Psoas muscle (tissue), 8 donors: ENCODE measurements at places on chromosomes 16 and 17. TPM values are rescaled to one million over a fixed set of nuclear protein-coding genes. Genes with fewer than 3 reads are reported as not detected.

DNA sequence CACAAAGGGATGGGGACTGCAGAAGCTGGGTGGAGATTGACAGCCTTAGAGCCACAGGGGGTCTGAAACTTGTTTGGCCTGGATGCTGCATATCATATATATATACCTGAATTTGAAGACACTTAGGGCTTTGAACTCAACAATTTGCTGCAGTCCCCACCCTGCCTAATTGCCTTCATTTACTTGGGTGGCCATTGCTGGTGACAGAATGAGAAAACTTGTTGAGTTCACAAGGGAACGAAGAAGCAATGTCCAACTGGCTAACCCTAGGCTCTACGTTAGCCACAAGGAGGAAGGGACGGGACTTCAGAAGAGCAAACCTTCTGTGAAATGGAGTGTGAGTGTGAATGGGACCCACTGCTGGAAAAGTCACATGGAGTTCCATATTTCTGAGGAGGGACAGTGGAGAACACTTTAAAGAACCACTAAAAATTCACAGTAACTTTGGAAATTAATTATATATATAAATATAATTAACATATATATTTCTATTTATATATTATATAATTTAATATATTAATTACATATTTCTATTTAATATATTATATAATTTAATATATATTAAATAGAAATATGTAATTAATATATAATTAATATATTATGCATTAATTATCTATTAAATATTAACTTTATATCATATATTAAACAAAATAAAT, 215.3 kb upstream of the SOX9 start:
- H3K27ac ChIP-seq: no peak overlapping the region
- no peaks in the 10 kb centered on the region for H3K27me3 ChIP-seq
- H3K36me3 ChIP-seq: no peaks in the 10 kb centered on the region
- no peak for DNase-seq

- peaks cover 22% of the 10 kb centered on the region for H3K4me1 ChIP-seq
- peak; percentile 78 for DNase-seq
- H3K27ac ChIP-seq: peak overlapping the region; percentile 36
- no peak overlapping the region for H3K4me3 ChIP-seq
These were observed 10.6 kb upstream of the NUDT16L1 start for GRCh38 chr16:4682616-4683254.

DNA sequence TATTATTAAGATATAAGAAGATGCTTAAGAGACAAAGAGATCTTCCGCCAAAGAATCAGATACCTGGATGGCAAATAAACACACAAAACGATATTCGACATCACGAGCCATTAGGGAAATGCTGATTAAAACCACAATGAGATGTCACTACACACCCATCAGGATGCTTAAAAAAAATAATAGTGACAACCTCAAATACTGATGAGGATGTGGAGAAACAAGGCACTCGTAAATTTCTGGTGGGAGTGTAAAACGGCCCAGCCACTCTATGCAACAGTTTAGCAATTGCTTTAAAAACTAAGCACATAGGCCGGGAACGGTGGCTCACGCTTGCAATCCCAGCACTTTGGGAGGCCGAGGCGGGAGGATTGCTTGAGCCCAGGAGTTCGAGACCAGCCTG, 39.4 kb downstream of the TBC1D16 start:
- no peak overlapping the region for H3K4me3 ChIP-seq
- no peaks in the 10 kb centered on the region for H3K4me1 ChIP-seq
- H3K27me3 ChIP-seq: no peaks in the 10 kb centered on the region
- DNase-seq: no peak
- no peaks in the 10 kb centered on the region for H3K36me3 ChIP-seq

- H3K36me3 ChIP-seq: no peaks in the 10 kb centered on the region
- no peaks in the 10 kb centered on the region for H3K4me1 ChIP-seq
- H3K27ac ChIP-seq: no peak overlapping the region
These were observed 5.0 kb downstream of the PITPNM3 start for GRCh38 chr17:6551356-6551755.

DNA sequence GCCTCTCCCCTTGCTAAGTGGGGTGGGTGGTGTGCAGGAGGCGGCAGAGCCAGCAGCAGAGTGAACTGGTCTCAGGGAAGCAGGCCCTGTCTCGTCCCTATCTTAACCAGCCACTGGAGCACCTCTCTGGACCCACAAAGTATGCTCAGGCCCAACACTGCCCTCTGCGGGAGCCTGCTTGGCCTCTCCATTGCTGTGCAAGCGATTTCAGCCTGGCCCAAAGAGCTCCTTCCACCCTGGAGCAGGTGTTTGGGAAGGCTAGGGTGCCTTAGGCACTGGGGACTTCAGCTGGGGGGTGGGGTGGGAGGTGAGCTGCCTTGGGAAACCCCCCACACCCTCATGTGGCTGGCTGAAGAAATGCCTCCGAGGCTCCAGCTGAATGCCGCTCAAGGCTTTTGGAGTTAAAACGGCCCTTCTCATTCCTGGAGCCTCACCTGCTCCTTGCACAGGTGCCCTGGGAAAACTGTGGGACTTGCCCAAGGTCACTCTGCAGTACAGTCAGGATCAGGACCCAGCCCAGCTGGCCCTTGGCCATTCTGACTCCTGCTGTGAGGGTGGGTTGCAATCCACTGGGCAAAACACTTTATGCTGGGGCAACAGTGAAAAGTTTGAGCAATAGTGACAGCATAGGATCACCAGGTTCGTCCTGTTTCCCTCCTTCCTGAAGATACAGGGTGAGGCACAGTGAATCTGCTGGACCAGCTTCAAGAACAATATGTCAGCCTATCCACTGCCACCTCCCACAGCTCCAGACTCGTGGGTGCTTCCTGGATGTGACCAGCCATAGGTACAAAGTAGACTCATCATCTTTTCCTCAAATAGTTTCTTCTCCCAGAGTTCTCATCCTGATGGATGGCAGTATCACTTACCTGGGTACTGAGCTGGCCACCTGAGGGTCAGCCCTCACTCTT, 5.9 kb upstream of the UBE2O start:
- H3K27ac ChIP-seq: no peak overlapping the region
- no peaks in the 10 kb centered on the region for H3K4me1 ChIP-seq
- H3K4me3 ChIP-seq: no peak overlapping the region
- no peaks in the 10 kb centered on the region for H3K36me3 ChIP-seq
- no peaks in the 10 kb centered on the region for H3K27me3 ChIP-seq
- DNase-seq: no peak

DNA sequence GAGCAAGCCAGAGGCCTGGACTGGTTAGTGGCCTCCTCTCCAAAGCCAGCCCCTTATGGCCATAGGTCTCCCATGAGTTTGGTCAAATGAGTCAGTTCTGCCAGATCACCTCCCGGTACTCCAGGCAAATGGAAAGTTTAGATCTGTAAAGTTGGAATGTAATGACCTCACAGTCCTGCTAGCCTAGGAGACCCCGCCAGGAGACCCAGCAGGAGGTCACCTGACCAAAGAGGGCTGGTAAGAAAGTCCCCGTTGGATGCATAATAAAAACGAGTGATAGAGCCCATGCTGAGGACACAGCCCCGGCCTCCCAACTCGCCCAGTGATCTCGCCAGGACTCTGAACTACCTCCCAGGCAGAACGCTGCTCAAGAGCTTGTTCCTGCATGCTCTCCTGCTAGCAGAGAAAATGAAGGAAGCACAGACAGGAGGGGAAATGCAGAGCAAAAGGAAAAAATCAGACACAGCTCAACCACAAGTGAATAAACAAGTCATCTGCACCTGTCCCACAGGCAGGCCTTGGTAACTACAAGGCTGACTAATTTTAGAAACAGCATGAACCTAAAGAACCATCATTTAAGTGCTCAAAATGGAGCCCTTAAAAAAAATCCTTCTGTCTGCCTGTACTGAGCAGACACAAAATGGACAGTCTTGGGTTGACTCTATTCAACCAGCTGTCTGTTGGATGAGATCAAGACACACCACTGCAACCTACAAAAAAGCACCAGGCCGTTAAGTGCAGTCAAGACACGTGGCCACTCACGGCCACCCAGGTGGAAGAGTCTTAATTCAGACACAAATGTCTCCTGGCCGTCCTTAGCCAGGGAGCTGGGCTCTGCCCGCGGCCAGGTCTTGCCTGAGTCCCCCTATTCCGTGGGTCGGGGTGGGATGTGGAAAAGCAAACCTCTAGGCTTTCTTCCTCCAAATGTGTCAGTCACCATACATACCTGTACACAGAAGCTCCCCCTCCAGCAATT, 9.2 kb downstream of the CDIP1 start:
- no peaks in the 10 kb centered on the region for H3K36me3 ChIP-seq
- H3K4me3 ChIP-seq: peak overlapping the region; percentile 40
- DNase-seq: no peak
- H3K4me1 ChIP-seq: peaks cover 32% of the 10 kb centered on the region
- H3K27ac ChIP-seq: peak overlapping the region; percentile 85
- no peaks in the 10 kb centered on the region for H3K27me3 ChIP-seq

GRCh38 chr16:74024953-74025352, 271.7 kb upstream of the PSMD7 start:
- no peaks in the 10 kb centered on the region for H3K27me3 ChIP-seq
- no peak for DNase-seq
- no peaks in the 10 kb centered on the region for H3K4me1 ChIP-seq
- no peak overlapping the region for H3K4me3 ChIP-seq
- no peak overlapping the region for H3K27ac ChIP-seq

- no peaks in the 10 kb centered on the region for H3K27me3 ChIP-seq
- no peak for DNase-seq
- no peaks in the 10 kb centered on the region for H3K36me3 ChIP-seq
- H3K27ac ChIP-seq: peak overlapping the region; percentile 65
- no peak overlapping the region for H3K4me3 ChIP-seq
- H3K4me1 ChIP-seq: peaks cover 10% of the 10 kb centered on the region
These were observed 34.7 kb downstream of the GJC1 start for GRCh38 chr17:44795421-44795820.

DNA sequence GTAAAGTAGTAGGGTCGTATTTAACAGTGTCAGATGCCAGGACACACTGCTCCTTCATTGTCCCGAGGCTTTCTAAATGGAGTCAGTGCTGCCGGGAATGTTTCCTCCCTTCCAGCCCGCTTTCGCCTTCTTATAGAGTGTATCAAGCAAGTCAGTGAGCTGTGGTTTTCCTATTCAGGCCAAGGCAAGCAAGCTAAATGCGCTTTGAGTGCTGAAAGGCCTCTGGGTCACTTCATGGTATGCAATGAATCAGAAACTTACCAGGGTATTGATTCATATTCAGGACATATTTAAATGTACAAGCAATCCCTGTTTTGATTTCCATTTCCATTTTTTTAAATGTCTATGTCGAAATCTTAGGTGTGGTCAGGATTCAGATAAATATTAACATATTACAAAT, 327.9 kb upstream of the SOX9 start:
- H3K4me3 ChIP-seq: no peak overlapping the region
- no peaks in the 10 kb centered on the region for H3K27me3 ChIP-seq
- no peaks in the 10 kb centered on the region for H3K4me1 ChIP-seq
- H3K27ac ChIP-seq: no peak overlapping the region

GRCh38 chr17:77346765-77347164, 206.0 kb downstream of the SEC14L1 start:
- H3K4me1 ChIP-seq: peaks cover 14% of the 10 kb centered on the region
- no peak overlapping the region for H3K27ac ChIP-seq
- no peaks in the 10 kb centered on the region for H3K36me3 ChIP-seq
- H3K4me3 ChIP-seq: no peak overlapping the region

- no peak overlapping the region for H3K4me3 ChIP-seq
- H3K36me3 ChIP-seq: no peaks in the 10 kb centered on the region
- no peak overlapping the region for H3K27ac ChIP-seq
- H3K4me1 ChIP-seq: no peaks in the 10 kb centered on the region
- DNase-seq: no peak
These were observed 70.2 kb upstream of the PSMD7 start for GRCh38 chr16:74226338-74226954.

DNA sequence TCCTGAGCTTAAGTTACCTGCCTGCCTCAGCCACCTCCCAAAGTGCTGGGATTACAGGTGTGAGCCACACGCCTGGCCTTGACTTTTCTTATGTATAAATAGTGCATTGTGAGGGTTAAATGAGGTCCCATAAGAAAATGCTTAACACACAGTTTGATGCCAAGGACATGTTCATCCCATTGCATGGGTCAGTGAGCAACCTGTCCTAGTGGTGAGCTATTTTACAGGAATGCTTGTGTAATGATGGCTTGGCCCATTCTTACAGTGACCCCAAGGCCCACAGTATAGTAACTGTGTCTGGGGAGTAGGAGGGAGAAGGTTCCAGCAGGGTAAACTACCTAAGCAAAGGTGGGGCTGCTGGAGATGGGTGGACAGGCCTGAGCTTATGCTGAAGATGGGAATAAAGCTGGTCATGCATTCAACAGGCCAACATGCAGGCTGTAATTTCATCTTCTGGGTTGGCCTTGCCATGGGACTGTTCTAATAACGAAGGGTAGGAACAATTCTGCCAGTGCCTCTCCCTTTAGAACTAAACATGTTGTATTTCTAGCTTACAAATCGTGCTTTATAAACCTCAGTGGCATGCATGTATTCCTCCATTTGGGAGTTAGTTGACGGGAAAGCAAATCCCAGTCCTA, 6.2 kb downstream of the ACSF2 start:
- H3K27ac ChIP-seq: peak overlapping the region; percentile 83
- H3K36me3 ChIP-seq: peaks cover 5% of the 10 kb centered on the region
- peaks cover 45% of the 10 kb centered on the region for H3K4me1 ChIP-seq
- H3K27me3 ChIP-seq: no peaks in the 10 kb centered on the region

DNA sequence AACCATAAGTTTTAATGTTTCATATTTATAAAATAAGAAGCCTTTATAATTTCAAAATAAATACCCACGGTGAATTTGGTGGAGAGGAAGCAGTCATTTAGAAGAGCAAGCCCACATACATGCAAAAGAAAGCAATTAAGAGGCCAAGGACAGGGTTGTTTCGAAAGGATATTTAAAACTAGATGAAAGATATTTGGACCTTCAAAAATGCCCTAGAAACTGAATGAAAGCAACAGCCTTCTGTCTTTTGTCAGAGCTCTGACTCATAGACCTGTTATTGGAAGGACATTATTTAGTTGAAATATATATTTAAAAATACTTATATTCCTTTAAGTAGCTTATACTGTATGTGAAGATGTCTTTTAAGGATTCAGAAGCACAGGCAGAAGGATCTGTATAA, 8.6 kb upstream of the METTL9 start:
- no peak overlapping the region for H3K4me3 ChIP-seq
- no peaks in the 10 kb centered on the region for H3K4me1 ChIP-seq
- H3K36me3 ChIP-seq: no peaks in the 10 kb centered on the region
- H3K27ac ChIP-seq: no peak overlapping the region

DNA sequence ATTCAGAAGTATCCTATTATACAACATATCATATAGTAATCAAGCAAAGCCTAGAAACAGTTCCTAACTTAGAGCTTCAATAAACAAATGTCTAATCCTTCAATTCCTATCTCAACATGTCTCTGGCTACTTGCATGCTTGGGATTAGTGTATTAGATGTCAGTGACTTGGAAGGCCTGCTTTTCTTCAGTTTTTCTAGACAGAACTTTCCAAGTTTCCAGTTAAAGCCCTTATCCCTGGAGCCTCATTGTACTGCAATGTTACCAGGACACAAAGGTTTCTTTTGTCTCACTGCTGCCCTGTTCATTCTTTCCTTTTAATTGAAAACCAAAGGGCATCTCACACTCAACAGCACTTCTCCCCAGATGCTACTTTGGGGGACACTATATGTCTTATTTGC, 16.5 kb downstream of the PSME3IP1 start:
- H3K36me3 ChIP-seq: peaks cover 92% of the 10 kb centered on the region
- H3K4me1 ChIP-seq: no peaks in the 10 kb centered on the region
- DNase-seq: no peak
- no peak overlapping the region for H3K27ac ChIP-seq
- H3K4me3 ChIP-seq: no peak overlapping the region

Gene NKD1
- 0.22 TPM for total RNA-seq

Gene IRF8
- total RNA-seq: 1.9 TPM

Gene SLC5A10
- total RNA-seq: not detected

Gene PLEKHG4
- total RNA-seq: 0.92 TPM

Gene GPS1
- 112 TPM for total RNA-seq

Gene TMEM208
- 32.7 TPM for total RNA-seq

Gene CPNE7
- total RNA-seq: not detected

Gene HS3ST4
- total RNA-seq: not detected
